Sigmoid colon (tissue), 7 donors: ENCODE measurements at places on chromosomes 1 and 21.

- no peaks in the 10 kb centered on the region for H3K36me3 ChIP-seq
- H3K4me3 ChIP-seq: no peak overlapping the region
- no peak for DNase-seq
- H3K27ac ChIP-seq: no peak overlapping the region
These were observed 48.6 kb upstream of the ASPM start for GRCh38 chr1:197195100-197195499.

- H3K27me3 ChIP-seq: no peaks in the 10 kb centered on the region
- no peaks in the 10 kb centered on the region for H3K4me1 ChIP-seq
- no peaks in the 10 kb centered on the region for H3K36me3 ChIP-seq
- no peak overlapping the region for H3K27ac ChIP-seq
- no peak overlapping the region for H3K4me3 ChIP-seq
These were observed 151.0 kb downstream of the ST6GALNAC3 start for GRCh38 chr1:76225526-76225925.

GRCh38 chr1:201528631-201529252, 10.2 kb upstream of the NAV1 start:
- H3K4me1 ChIP-seq: peaks cover 26% of the 10 kb centered on the region
- no peak overlapping the region for H3K4me3 ChIP-seq
- H3K27ac ChIP-seq: no peak overlapping the region
- no peaks in the 10 kb centered on the region for H3K36me3 ChIP-seq
- H3K27me3 ChIP-seq: no peaks in the 10 kb centered on the region

- no peak overlapping the region for H3K4me3 ChIP-seq
- no peak overlapping the region for H3K27ac ChIP-seq
- H3K4me1 ChIP-seq: no peaks in the 10 kb centered on the region
- H3K27me3 ChIP-seq: no peaks in the 10 kb centered on the region
- H3K36me3 ChIP-seq: no peaks in the 10 kb centered on the region
- no peak for DNase-seq
These were observed 49.3 kb downstream of the KANK4 start for GRCh38 chr1:62269851-62270495.

DNA sequence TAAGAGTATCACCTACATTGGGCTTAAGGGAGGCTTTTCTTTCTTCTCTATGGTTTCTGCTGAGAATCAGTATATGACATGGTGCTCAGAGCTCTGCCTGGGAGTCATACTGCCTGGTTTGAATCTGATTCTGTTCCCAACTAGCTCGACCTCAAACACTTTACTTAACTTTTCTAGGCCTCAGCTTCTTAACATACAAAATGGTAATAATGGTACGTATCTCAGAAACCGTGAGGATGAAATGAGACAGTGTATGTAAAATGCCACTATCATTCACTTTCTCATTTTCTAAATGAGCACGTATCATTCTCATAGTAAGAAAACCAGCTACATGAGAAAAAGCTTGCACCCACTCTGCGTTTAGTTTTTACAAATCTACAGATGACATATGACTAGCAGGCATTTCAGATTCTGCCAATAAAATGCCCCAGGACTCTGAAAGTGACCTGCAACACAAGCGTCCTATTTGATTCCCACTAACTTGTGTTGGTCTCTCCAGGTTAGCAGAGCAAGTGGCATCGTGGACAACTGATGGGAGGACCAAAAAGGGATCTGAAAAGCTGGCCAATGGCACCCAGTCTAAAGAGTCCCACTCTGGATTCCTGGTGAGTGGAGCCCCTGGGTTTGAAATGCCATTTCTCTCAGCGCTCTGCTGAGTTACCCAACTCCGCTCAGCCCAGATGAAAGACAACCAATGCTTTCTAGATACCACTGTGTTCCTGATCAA, 6.1 kb downstream of the CTNNBIP1 start:
- H3K4me1 ChIP-seq: peaks cover 15% of the 10 kb centered on the region
- no peak for DNase-seq
- no peaks in the 10 kb centered on the region for H3K27me3 ChIP-seq
- no peak overlapping the region for H3K27ac ChIP-seq
- H3K4me3 ChIP-seq: no peak overlapping the region
- H3K36me3 ChIP-seq: no peaks in the 10 kb centered on the region

- peaks cover 14% of the 10 kb centered on the region for H3K4me1 ChIP-seq
- no peak overlapping the region for H3K4me3 ChIP-seq
- H3K27me3 ChIP-seq: no peaks in the 10 kb centered on the region
- no peak overlapping the region for H3K27ac ChIP-seq
- no peaks in the 10 kb centered on the region for H3K36me3 ChIP-seq
- no peak for DNase-seq
These were observed 62.3 kb downstream of the SLC19A1 start for GRCh38 chr21:45479691-45480675.

DNA sequence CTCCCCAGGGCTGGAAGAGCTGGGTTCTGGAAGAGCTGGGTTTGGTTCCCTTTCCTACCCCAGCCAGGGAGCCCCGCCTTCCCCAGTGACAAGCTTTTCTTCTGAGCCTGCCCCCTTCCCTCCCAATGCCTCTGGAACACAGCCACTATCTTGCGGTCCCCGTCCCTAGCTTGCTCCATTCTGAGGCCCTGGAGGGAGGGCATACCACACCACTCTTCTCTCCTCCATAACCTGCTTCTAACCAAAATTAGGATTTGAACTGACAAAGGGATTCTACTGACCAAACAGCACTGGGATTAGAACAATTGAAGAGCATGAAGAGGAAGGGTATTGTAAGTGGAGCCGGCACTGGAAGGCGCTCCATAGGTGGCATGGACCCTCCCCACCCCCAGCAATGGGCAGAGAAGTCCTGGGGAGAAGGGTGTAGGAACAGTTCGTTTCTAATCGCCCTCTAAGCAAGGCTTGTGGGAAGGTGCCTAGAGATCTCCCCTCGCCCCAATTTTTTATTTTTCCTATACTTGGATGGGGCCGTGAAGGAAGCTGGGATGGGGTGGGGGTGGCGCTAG, 690 bp downstream of the C1orf216 start:
- peak overlapping the region; percentile 91 for H3K27ac ChIP-seq
- DNase-seq: peak; percentile 85
- H3K4me3 ChIP-seq: peak overlapping the region; percentile 94
- no peaks in the 10 kb centered on the region for H3K27me3 ChIP-seq

GRCh38 chr1:19289244-19289643, 674 bp upstream of the AKR7A3 start:
- H3K27ac ChIP-seq: no peak overlapping the region
- no peaks in the 10 kb centered on the region for H3K27me3 ChIP-seq
- peaks cover 7% of the 10 kb centered on the region for H3K4me1 ChIP-seq
- H3K4me3 ChIP-seq: peak overlapping the region; percentile 50

DNA sequence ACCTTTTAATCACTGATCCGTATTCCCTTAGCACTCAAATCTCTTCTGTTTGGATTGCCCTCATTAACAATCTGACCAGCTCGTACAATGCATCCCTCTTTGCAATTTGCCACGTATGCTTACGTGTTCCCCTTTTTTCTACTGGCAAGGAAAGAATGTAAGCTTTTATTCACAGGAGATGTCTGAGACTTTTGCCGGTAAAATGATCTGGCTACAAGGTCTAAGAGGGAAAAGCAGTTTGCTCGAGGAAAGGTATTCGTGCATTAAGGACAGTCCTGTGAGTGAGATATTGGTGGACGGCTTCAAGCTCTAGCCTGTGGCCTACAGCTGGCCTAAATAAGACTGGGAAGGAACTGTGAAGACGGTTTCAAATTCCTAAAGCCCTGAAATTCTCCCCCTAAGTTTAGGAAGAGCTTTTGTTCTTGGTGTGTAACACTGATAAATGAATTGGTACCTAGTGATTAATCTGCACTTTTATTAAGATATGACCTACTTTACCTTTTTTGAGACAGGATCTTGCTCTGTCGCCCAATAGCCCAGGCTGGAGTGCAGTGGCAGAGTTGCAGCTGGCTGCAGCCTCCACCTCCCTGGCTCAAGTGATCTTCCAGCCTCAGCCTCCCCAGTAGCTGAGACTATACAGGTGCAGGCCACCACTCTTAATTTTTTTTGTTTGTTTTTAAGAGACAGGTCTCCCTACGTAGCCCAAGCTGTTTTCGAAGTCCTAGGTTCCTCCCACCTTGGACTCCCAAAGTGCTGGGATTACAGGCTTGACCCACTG, 895 bp upstream of the UBR4 start:
- H3K27me3 ChIP-seq: no peaks in the 10 kb centered on the region
- H3K36me3 ChIP-seq: no peaks in the 10 kb centered on the region
- H3K4me1 ChIP-seq: no peaks in the 10 kb centered on the region
- peak overlapping the region; percentile 67 for H3K4me3 ChIP-seq

DNA sequence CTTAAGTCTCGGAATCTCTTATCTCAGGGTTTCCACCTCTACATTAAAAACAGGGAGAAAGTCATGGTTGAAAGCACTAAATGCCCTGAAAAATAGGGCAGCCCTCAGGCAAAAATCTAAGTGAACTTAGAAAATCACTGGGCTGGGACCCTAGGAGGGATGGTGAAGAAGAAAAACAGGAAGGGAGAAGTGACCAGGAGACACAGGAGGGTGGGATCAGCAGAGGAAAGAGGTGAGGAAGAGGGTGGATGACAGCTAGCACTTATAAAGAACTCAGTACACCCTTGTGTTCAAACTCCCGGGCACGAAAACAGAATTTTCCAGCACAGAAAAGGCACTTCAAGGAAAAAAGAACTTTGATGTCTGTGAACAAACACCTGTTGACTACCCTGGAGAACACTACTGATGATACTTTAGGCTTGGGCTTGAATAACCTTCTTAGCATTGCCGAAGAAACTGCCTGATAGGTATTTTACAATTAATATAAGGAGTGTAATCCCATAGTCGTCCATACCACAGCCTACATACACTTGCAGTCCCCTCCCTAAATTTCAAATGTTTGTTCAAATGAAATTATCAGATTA, 2.0 kb downstream of the CHML start:
- no peaks in the 10 kb centered on the region for H3K27me3 ChIP-seq
- no peak overlapping the region for H3K4me3 ChIP-seq
- DNase-seq: no peak
- H3K4me1 ChIP-seq: no peaks in the 10 kb centered on the region

- no peaks in the 10 kb centered on the region for H3K36me3 ChIP-seq
- no peak for DNase-seq
- no peak overlapping the region for H3K27ac ChIP-seq
- peaks cover 67% of the 10 kb centered on the region for H3K4me1 ChIP-seq
- peak overlapping the region; percentile 17 for H3K4me3 ChIP-seq
These were observed 137.1 kb downstream of the AKT3 start for GRCh38 chr1:243712941-243713340.

GRCh38 chr1:219257751-219258150, 84.1 kb downstream of the LYPLAL1 start:
- H3K27ac ChIP-seq: no peak overlapping the region
- H3K4me1 ChIP-seq: no peaks in the 10 kb centered on the region
- H3K27me3 ChIP-seq: no peaks in the 10 kb centered on the region
- no peak overlapping the region for H3K4me3 ChIP-seq

DNA sequence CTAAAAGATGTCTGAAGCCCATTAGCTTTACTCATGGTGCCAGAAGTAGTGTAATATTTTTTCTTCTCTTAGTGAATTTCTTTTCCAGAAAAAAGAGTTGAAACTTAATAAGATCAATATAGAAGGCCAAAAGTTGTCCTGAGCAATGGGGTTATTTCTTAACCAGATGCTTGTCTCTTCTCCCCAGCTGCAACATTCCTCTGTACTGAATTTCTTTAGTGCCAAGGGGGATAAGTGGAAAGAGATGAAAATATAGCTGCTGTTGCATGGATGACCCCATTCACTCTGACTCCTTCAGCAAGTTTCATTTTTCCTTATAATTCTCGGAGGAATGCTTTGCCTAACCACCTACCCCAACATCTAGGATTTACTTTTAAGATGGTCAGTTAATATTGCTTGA, 675.0 kb downstream of the USP25 start:
- no peaks in the 10 kb centered on the region for H3K27me3 ChIP-seq
- DNase-seq: no peak
- H3K4me1 ChIP-seq: no peaks in the 10 kb centered on the region
- H3K27ac ChIP-seq: no peak overlapping the region
- no peak overlapping the region for H3K4me3 ChIP-seq

- H3K27me3 ChIP-seq: peaks cover 88% of the 10 kb centered on the region
- no peaks in the 10 kb centered on the region for H3K36me3 ChIP-seq
- peaks cover 27% of the 10 kb centered on the region for H3K4me1 ChIP-seq
- H3K4me3 ChIP-seq: peak overlapping the region; percentile 54
These were observed 837 bp downstream of the FOXD3 start for GRCh38 chr1:63322944-63323864.

DNA sequence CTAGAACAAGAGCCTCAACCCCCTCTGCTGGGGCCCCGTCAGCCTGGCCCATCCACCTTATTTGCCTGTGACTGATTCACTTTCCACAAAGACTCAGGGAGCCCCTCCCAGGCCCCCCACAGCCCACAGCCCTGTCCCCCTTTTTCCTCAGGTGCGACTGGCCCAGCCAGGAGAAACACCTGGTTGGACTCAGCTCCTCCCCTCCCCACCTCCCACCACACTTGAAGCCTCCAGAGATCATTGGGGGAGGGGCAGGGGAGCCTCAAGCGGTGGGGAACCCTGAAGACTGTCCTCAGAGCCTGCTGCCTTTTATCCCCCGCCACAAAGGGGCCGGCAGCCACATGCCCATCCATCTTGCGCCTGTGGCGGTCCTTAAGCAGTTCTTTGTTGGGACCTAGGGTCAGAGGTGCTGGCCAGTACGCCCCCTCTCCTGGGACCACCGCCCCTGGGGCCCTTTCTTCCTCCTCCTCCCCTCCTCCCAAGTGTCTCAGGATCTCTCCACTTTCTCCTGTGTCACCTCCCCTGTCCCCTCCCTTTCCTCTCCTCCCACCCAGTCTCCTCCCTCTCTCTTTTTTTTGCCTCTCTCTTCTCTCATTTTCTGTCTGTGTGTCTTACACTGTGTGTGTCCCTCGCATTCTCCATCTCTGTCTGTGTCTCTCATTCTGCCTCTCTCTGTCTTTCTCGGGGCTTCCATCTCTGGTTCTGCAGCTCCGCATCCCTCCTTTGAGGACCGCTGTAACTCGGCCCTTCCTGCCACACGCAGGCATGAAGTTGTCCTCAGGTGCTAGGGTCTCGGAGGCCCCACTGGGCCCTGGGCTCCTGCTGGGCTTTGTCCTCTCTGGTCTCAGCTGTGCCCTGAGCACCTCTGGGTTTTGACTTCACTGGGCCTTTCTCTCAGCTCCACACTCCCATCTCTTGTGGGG, 12.2 kb downstream of the CRABP2 start:
- peaks cover 36% of the 10 kb centered on the region for H3K27me3 ChIP-seq
- no peak for DNase-seq
- H3K4me3 ChIP-seq: no peak overlapping the region
- no peak overlapping the region for H3K27ac ChIP-seq

GRCh38 chr1:192485692-192486436, 89.7 kb upstream of the RGS1 start:
- peak; percentile 93 for DNase-seq
- H3K4me3 ChIP-seq: no peak overlapping the region
- no peaks in the 10 kb centered on the region for H3K36me3 ChIP-seq
- peak overlapping the region; percentile 86 for H3K27ac ChIP-seq
- H3K27me3 ChIP-seq: no peaks in the 10 kb centered on the region

- H3K27ac ChIP-seq: no peak overlapping the region
- H3K4me1 ChIP-seq: no peaks in the 10 kb centered on the region
- no peak overlapping the region for H3K4me3 ChIP-seq
- no peak for DNase-seq
- no peaks in the 10 kb centered on the region for H3K27me3 ChIP-seq
These were observed 35.3 kb upstream of the DIRAS3 start for GRCh38 chr1:68085752-68086151.

DNA sequence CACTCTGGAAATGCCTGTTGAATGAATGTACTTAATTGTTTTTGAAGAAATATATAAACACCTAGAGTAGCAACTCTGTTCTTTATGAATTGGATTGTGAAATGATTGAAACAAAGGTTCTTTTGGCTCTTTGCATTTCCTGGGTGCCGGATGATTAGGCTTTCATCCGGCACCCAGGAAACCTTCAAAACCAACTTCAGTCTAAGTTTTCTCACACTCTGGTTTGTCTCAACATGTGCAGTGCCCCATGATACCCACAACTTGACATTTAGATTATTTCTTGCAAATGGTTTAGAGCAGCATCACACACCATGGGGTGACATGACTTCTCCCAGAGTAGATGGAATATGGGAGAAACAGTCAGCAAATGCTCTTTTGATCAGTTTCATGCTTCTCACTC, 354.9 kb downstream of the BARHL2 start:
- H3K27ac ChIP-seq: no peak overlapping the region
- H3K36me3 ChIP-seq: no peaks in the 10 kb centered on the region
- H3K27me3 ChIP-seq: no peaks in the 10 kb centered on the region
